ENCODE measurements at places on chromosomes 5 and 9.

- H3K27ac ChIP-seq = no peak overlapping the region
- H3K4me1 ChIP-seq = peaks cover 26% of the 10 kb centered on the region
- peaks cover 3% of the 10 kb centered on the region for H3K27me3 ChIP-seq
- DNase-seq = no peak
- no peaks in the 10 kb centered on the region for H3K36me3 ChIP-seq
- H3K4me3 ChIP-seq = no peak overlapping the region
Measured at GRCh38 chr5:56812110-56812509, 3.2 kb upstream of the MAP3K1 start.

GRCh38 chr9:121721770-121722169 is 70.3 kb downstream of the DAB2IP start:
- H3K27me3 ChIP-seq = peaks cover 8% of the 10 kb centered on the region
- no peaks in the 10 kb centered on the region for H3K36me3 ChIP-seq
- H3K4me1 ChIP-seq = no peaks in the 10 kb centered on the region
- H3K4me3 ChIP-seq = no peak overlapping the region

- no peaks in the 10 kb centered on the region for H3K27me3 ChIP-seq
- H3K4me3 ChIP-seq = no peak overlapping the region
- peaks cover 5% of the 10 kb centered on the region for H3K4me1 ChIP-seq
- peaks cover 8% of the 10 kb centered on the region for H3K36me3 ChIP-seq
- DNase-seq = no peak
Measured at GRCh38 chr5:1508659-1509290, 15.0 kb downstream of the LPCAT1 start.

GRCh38 chr9:31536471-31536870 is 848.0 kb upstream of the ACO1 start:
- H3K27ac ChIP-seq = no peak overlapping the region
- DNase-seq = no peak
- no peak overlapping the region for H3K4me3 ChIP-seq
- no peaks in the 10 kb centered on the region for H3K36me3 ChIP-seq
- H3K4me1 ChIP-seq = no peaks in the 10 kb centered on the region

DNA sequence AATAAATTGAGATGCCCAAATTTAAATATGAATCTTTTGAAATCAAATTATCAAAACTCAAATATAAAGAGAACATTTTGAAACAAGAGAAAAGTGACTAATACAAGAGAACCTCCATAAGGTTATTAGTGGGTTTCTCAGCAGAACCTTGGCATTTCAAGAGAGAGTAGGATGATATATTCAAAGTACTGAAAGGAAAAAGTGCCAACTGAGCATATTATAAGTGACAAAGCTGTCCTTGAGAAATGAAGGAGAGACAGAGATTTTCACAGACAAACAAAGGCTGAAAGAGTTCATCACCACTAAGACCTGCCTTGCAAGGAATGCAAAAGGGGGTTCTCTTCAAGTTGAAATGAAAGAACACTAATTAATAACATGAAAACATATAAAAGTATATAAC is 366.0 kb downstream of the HINT1 start:
- no peak overlapping the region for H3K27ac ChIP-seq
- DNase-seq = no peak
- H3K36me3 ChIP-seq = no peaks in the 10 kb centered on the region
- H3K4me1 ChIP-seq = no peaks in the 10 kb centered on the region

DNA sequence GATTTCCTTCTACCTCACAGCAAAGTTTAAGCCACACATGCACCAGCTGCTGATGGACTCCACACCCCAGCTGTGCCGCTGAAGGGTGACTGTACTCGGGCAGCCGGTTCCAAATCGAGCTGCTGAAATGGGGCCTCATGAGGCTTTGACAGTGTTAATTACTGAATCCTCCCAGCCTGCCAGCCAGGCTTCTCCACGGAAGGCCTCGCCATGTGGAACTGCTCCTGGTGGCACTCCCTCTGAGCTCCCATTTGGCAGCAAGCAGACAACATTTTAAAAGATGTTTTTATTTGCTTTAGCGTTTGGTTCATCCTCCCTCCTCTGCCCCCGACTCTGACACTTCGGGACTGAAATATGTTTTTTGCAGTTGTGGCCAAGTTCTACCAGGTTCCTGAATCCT is 479.4 kb upstream of the MPDZ start:
- H3K27me3 ChIP-seq = no peaks in the 10 kb centered on the region
- no peaks in the 10 kb centered on the region for H3K4me1 ChIP-seq
- no peak overlapping the region for H3K27ac ChIP-seq
- no peak for DNase-seq

- no peak overlapping the region for H3K27ac ChIP-seq
- no peak for DNase-seq
- H3K4me1 ChIP-seq = no peaks in the 10 kb centered on the region
- no peaks in the 10 kb centered on the region for H3K36me3 ChIP-seq
- H3K27me3 ChIP-seq = no peaks in the 10 kb centered on the region
Measured at GRCh38 chr5:9524941-9525340, 20.9 kb downstream of the SEMA5A start.

- H3K4me1 ChIP-seq = peaks cover 23% of the 10 kb centered on the region
- no peak overlapping the region for H3K4me3 ChIP-seq
- no peaks in the 10 kb centered on the region for H3K27me3 ChIP-seq
- DNase-seq = no peak
- H3K27ac ChIP-seq = no peak overlapping the region
Measured at GRCh38 chr5:79243224-79243623, 7.3 kb downstream of the JMY start.

GRCh38 chr5:83741571-83741970 is 20.9 kb upstream of the HAPLN1 start:
- H3K4me3 ChIP-seq = no peak overlapping the region
- DNase-seq = no peak
- H3K36me3 ChIP-seq = no peaks in the 10 kb centered on the region
- no peaks in the 10 kb centered on the region for H3K27me3 ChIP-seq

GRCh38 chr5:172452398-172453205 is 1.7 kb downstream of the SH3PXD2B start:
- H3K27me3 ChIP-seq = peaks cover 62% of the 10 kb centered on the region
- peaks cover 4% of the 10 kb centered on the region for H3K4me1 ChIP-seq
- no peaks in the 10 kb centered on the region for H3K36me3 ChIP-seq
- no peak for DNase-seq
- H3K27ac ChIP-seq = no peak overlapping the region

DNA sequence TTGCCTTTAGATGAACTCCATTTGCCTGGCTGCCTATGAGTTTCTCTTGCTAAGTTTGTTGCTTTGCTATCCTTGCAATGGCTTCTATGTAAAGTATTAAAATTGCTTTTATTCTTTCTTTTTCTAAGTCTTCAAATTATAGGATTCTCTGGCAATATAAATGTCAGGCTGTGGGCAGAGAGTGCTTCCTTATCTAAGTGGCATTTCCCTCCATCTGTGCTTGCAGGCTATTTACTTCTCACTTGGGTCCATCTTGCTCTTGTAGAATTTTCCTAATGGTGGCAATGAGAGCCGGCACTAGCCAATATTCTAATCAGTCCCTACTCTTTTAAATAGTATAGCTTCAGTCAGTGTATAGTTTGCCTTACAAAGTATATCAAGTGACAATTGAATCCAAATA is 63.3 kb downstream of the FAM174A start:
- no peak overlapping the region for H3K27ac ChIP-seq
- H3K4me3 ChIP-seq = no peak overlapping the region
- H3K36me3 ChIP-seq = no peaks in the 10 kb centered on the region
- peaks cover 3% of the 10 kb centered on the region for H3K4me1 ChIP-seq
- peaks cover 10% of the 10 kb centered on the region for H3K27me3 ChIP-seq

GRCh38 chr9:134206311-134207300 is 42.2 kb upstream of the RNU6ATAC start:
- H3K27ac ChIP-seq = no peak overlapping the region
- no peaks in the 10 kb centered on the region for H3K36me3 ChIP-seq
- no peaks in the 10 kb centered on the region for H3K4me1 ChIP-seq
